ENCODE measurements at places on chromosomes 12 and 14. TPM values are rescaled to one million over a fixed set of nuclear protein-coding genes. Genes with fewer than 3 reads are reported as not detected.

DNA sequence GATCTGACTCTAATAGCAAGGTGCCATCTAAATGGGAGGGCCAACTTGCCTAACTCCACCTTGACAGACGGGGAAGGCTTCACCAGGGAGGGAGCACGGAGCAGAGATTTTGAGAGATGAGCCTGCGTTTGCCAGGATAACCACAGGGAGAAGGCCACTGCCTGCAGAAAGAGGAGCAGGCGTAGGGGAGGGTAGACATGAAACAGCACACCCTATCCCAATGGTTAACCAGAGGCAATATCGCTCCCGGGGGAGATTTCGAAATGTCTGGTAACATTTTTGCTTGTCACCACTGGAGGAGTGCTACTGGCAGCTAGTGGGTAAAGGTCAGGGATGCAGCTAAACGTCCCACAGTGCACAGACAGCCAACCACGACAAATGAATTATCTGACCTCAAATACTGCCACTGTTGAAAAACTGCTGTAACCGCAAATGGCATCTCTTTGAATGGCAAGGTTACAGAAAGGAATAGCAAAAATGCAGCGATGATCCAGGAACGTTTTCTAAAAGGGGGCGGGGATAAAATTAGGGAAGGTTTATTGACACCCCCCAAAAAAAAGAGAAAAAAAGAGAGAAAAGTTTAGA lies 126.0 kb upstream of the ATF7IP start:
- no peak for DNase-seq

GAS2L3 gene
- polyA plus RNA-seq: 20.1 TPM

TSPAN19 gene
- 1.0 TPM for polyA plus RNA-seq

IQSEC3 gene
- 5.7 TPM for polyA plus RNA-seq

MANSC4 gene
- polyA plus RNA-seq: 0.25 TPM

DNA sequence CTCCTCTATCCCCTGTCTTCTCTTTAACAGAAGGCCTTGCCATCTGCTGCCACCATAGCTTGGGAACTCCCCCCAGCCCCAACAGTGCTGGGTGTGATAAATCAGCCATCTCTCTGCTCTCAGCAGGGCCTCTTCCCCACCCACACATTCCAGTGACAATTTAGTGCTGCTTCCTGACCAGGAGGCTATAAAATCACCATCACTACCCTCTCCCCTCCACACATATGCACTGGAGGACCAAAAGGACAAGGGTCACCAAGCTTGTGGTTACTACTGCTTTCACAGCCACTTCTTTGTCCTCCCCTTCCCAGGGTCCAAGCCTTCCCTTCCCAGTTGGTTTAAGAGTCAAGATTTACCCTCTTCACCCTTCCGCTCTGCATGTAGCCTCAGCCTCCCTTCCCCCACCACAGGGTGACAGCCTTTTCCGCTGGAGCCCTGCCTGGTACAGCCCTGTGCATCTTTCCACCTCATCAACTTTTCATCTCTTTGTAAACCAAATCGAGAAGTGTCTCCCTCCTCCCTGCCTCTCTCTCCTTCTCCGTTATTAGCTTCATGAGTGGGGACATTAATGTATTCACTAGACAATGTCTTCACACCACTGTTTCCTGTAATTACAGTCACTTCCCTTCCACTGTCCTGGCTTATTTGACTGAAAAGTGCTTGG lies 9.4 kb downstream of the PSMB5 start:
- DNase-seq: peak; percentile 68

GRCh38 chr12:67414011-67414715 lies 145.0 kb downstream of the CAND1 start:
- DNase-seq: no peak

DNA sequence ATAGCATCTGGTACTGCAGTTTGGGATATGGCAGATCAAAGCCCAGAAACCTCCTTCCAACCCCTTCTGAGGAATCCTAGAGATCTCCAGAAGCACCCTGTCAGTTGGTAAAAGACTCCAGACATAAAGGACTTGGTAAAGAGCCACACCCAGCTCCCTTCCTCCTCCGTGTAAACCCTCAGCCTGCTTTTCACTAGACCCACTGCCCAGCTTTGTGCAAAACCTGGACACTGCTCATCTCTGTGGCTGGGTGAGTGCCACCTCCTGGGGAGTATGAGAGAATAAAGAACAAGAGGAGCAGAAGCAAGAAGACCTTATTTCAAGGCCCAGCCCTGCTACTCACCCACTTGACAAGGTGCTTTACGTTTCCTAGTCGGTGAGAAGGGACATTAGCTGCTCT lies 33.0 kb downstream of the ANO2 start:
- no peak for DNase-seq

DNA sequence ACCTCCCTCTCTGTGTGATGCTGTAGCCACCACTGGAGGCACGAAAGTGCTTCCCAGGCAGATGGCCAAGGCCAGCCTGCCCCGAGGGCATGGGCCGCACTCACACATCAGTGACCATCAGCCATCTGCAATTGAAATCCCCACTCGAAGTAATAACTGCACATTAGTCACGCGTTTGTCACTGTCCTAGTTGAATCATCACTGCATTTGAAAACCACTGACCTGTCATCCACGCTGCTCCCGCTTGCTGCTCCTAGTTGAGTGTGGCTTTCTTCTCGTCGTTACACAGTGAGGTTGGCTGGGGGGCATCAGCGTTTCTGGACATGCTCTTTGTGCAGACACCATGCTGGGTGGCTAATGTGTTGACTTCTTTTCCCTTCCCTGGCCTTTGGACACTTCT lies 176.1 kb downstream of the ADGRD1 start:
- no peak for DNase-seq

- DNase-seq: no peak
Measured at GRCh38 chr14:92513966-92514843, 624 bp downstream of the RIN3 start.

DNA sequence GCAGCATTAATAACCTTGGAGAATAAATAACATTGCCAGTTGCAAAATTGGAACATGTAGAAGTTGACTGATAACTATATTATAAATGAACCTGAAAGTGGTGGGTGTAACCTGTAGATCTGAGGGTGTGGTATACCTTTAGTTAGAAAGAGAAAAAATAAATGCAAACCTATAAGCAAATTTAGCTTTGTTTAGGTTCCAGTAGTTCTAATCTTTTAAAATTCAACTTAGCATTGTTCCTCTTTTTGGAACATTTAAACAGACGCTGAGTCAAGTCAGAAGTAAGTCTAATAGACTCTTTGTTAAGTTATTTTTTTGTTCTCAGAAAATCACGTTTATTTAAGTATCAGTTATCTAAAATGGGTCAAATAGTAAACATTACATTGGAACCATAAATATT lies 120.0 kb downstream of the DNAI7 start:
- no peak for DNase-seq

DNA sequence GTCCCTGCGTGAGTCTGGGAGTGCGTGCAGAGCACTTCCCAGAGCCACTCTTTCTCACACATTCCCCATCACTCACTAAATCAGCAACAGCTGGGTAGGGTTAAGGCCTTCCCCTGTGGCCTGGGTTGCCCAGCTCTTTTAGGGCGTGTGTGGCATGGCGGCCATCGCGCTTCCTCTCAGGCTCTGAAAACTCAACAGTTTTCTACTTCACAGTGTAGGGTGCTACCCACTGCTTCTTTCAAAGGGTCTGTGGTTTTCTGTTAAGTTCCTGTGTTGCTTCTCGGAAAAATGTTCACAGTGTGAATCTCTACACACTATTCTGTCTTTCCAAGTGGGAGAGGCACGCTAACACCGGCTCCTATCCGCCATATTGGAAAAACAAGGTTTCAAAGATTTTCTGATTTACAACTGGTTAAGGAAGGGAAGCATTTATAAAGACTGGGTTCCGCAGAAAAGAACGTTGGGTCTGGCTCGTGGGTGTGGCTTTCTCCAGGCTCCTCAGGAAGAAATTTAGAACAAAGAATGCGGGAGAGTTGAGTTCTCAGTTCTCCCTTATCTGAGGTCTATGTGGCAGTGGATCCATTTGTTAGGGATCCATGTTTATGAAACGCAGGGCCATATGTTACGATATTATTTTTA lies 34.9 kb upstream of the AEBP2 start:
- no peak for DNase-seq

GRCh38 chr12:122421821-122422729 lies at the start of gene CLIP1:
CLIP1 (minus strand) TSS chr12:122422669; CDS start chr12:122380452, 42,217 bp downstream.
- DNase-seq: no peak

FOXM1 gene
- polyA plus RNA-seq: 31.4 TPM

DNA sequence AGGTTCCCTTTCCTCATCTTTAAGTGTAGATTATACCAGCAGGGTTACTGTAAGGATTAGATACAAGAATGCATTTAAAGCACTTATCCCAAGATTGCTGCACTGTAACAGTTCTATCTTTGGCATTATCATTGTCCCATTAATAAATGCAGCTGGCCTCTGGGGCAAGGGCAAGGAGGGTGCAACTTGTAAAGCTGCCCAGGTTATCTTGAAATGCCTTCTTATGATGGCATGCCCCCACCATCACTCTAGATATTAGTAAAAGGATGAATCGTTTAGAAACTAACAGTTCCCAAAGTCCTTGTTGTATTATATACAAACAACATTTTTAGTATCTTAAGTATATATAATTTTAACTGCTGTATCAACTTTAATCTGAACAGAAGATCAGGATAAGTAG lies 6.8 kb downstream of the LTA4H start:
- DNase-seq: no peak

ZNF740 gene
- 81.8 TPM for polyA plus RNA-seq

- no peak for DNase-seq
Measured at GRCh38 chr12:71594214-71594948, 69.3 kb downstream of the ZFC3H1 start.

DNA sequence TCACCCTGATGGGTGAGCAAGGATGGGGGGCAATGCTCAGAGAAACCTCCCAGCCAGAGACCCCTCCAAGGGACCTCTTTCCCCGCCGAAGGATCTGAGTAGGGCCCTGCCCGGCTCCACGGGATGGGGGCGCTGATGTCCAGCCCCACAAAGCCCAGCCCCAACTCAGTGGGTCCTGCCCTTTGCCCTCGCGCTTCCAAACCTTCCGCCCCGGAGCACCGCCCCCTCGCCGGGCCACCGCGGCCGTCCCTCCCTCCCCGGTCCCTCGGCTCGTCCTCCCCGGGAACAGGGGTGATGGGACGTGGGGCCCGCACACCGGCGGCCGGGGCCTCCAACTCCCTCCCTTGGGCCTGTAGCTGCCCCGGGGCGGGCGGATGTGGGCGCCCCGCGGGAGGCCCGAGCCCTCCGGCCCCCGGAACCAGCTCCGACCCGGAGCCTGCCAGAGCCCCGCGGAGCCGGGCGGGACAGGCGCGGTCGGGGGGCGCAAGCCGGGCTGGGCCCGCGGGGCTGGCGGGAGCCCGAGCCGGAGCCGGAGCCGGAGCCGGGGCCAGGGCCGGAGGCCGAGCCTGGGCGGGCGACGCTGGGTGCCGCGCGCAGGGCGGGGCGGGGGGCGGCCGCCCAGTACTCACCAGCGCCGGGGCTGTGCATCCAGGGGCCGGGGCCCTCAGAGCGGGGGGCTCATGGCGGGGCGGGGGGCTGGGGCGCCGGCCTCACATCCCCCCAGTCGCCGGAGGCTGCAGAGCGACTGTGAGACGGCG lies 386 bp downstream of the HDAC7 start:
- DNase-seq: no peak

GRCh38 chr12:20120403-20120725 lies 248.0 kb upstream of the PDE3A start:
- no peak for DNase-seq

GRCh38 chr12:32661706-32662105 lies 17.4 kb upstream of the DNM1L start:
- DNase-seq: no peak

GRCh38 chr12:128259556-128260070 lies 7.4 kb upstream of the TMEM132C start:
- no peak for DNase-seq

- DNase-seq: no peak
Measured at GRCh38 chr12:27446436-27446835, at the start of gene SMCO2. SMCO2 (plus strand) TSS chr12:27446736; CDS start chr12:27470632, 23,896 bp downstream.

GRCh38 chr12:98291828-98292227 lies 223.6 kb upstream of the TMPO start:
- DNase-seq: no peak

DNA sequence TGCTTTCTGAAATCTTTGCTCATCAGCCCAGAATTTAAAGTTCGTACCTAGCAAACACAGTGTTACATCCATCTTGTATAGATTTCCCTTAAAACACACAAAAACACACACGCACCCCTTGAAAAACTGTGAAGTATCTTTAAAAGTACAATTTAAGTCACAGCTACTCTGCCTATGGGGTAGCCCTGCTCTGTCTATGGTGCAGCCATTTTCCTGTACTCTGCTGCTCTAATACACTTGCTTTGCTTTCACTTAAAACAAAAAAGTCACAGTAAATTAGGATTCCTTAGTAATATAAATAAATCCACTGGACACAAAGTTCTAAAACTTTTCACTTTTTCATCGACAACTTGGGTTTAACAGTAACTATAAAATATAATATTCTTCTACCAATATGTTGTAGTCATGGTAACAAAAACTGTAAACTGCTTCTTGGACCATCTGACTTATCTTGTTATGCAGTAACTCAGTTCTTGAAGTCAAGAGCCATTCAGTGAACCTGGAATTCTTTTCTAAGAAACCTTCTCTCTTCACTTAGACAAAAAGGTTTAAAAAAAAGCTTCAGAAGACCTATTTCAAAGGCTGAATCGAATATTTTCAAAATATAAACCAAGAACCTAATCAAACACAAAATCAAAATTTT lies 63.5 kb downstream of the MED13L start:
- no peak for DNase-seq

RDH5 gene
- polyA plus RNA-seq: 18.2 TPM
